Activated CD4-positive, alpha-beta T cell treated with anti-CD3 and anti-CD28 coated beads for 24 hours (primary cell): ENCODE measurements at places on chromosomes 11 and 22.

DNA sequence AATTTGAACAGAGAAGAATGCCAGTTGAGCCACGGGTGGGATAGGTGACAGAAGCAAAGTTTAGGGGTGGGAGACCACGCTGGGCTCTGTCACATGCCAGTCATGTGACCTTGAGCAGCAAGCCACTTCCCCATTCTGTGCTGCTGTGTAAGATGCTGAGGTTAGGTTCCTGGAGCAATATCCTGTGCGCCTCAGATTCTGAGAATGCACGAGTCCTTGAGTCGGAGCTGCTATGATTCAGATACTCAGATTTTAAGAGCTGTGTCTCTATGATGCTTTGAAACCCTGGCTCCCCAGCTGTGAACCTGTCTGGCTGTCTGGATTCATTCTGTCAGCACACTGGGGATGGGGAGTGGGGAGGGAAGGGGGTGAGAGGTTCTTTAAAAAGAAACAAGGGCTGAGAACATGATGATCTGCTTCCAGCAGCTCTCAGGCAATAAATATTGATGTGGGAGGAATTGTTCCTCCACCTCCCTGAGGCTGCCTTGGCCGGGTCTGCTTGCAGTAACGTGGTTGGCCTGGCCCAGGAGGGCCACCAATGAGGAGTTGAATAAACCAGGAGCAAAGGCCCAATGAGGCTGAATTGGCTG, 24.0 kb downstream of the SLCO2B1 start:
- no peak for DNase-seq

GRCh38 chr22:29125844-29126243, 53.0 kb downstream of the KREMEN1 start:
- no peak for DNase-seq

DNA sequence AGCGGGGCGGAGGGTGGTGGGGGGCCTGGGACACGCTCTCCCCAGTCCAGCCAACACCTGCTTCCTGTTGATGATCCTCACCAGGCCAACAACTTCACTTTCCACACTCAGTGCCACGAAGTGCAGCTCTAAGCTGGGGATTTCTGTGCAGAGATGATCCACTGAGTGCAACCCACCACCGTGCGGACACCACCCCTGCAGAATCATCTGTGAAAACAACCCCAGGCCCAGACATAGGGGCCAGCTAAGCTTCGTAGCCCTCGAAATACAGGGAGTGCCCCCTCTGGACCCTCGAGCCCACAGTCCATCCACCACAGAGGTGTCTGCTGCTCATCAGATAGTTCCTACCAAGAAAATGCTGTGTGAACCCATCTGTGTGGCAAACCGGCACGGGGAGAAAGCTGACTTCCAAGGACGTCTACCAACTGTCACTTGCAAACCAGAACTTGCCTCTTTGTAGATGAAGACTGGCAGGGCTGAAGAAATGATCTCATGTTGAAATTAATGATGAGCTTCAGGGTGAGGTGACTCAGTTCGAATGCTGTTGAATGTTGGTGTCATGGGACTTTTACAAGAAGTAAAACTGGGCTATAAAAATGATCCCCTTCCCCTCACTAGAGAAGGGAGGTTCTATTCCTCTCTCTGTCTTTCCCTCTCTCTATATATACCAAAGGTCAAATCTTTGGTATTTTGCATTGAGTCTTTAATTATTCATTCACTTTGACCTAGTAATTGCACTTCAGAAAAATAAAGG, 73.4 kb downstream of the MYEOV start:
- DNase-seq = no peak

DNA sequence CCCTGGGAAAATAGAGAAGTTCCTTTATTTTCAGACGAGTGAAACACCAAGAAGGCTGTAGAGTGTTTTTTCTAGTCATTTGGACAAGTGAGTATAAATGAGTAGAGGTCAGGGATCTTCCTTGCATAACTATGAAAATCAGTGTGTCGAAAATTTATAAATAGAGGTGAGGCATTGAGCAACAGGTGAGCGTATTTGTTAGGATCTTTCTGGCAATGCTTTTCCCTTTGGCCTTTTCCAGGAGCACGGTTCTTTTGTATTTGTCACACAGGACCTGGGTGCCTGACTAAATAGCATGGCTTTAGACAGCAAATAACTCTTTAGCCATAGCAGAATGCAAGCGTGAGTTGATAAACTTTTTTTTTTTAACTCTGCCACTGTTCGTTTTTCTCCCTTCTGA, 19.6 kb upstream of the ARHGAP42 start:
- DNase-seq = no peak

GRCh38 chr11:9066433-9066925, 24.9 kb downstream of the SCUBE2 start:
- DNase-seq = no peak
